DMS 273 treated with DMSO at 0.1 percent for 48 hours (cell line): ENCODE measurements at places on chromosomes 12 and 14.

DNA sequence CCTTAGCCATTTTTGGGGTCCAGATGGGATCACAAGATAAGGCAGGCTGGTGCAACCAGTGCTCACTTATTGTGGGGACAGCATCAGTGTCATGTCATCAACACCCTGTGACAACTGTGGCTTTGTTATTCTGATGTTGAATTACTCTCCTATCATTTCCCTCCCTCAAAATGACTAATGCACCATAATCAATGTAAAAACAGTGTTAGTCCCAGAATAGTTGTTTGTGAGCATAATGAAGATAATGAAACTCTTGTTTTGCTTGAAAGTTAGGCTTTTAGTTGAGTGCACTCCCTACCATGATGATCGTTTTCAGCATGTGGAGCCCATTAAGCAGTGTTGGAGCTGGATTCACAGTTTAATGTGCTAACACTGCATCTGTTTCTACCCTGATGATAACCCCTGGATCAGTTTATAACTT is 151.4 kb downstream of the TMTC2 start:
- DNase-seq: no peak

- DNase-seq: no peak
Measured at GRCh38 chr14:34361504-34362011, 100.5 kb downstream of the SPTSSA start.

DNA sequence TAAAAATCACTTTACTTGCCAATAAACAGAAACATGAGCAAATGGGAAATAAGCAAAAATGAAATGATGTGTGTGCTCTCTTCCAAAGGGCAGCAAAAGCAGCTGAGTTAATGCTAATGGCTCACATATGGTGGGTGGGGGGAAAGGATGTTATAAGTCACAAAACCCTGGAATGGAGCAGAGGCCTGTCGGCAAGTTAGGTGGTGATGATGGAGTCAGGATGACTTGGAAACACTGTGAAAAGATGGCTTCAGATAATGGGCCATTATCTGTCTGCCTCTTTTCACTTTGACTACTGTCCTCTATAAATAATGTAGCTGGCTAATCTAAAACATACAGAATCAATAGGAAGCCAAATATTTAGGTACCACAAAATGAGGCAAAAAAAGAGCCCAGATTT is 228.7 kb downstream of the APAF1 start:
- no peak for DNase-seq

DNA sequence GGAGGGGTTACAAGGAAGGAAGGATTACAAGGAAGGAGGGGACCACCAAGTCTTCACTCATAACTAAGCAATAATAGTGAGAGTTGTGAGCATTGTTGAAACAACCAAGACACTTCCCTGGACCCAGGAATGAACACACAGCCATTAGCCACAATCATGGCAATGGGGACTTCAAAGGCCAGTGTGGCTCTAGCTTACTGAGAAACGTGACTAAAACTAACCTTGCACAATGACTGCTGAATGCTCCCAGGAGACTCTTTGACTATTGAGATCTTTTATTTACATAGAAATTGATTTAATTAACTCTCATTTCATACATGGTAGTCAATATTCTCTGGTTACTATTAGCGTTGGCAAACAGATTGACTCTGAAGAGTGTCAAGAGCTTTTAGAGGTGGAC is 263.0 kb upstream of the SOX5 start:
- DNase-seq: no peak

DNA sequence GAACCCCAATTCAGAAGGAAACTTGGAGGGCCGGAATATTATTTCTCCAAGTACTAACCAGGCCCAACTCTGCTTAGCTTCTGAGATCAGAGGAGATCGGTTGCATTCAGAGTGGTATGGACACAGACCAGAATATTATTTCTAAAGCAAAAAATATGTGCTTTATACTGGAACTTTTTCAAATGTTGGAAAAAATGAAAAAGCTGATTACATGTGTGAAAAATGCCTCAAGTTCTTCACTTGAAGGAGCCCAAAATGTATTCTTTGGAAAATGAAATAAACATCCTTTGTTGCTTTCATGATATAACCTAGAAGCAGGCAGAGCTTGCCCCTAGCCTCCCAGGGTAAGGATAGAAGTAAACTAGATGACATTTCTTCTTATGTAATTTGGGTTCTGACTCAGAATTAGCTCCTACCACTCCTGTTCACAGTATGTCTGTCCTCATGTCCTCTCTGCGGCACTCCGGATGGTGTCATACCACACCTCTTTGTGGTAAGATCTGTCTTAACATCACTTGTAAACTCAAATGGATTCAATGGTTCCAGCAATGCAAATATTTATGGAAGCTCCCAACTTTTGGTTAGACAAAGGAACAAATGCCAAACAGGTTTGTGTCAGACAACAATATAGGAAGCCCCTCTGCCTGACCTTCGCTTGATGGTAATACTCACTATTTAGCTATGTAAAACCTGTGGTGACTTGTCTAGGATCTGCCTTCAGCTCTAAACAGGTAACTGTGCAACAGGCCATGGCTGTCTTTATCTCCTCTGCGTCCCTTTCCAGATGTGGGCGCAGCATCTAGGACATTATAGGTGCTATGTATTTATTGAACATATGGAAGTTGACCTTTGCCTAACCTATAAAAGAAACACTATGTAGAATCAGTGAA is 178.5 kb downstream of the SSPN start:
- no peak for DNase-seq

DNA sequence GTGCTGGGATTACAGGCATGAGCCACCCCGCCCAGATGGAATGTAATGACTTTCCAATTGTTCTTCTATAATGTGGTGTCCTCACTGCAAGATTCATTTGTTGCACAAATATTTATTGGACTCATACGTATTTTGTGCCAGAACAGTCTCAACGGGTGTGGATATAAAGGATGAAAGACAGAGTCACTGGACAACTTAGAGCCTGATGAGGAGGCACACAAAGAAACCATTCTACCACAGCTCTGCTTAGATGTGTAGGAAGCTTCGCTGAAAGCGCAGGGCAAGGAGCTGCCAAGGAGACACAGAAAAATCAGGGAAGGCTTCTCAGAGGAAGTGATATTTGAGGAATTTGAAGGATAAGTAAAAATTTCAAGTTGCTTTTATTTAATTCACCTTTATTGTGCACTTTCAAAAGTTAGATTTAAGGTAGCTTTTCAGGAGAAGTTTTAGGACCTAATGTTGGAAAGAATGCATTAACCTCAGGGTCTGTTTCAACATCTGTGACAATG is 41.6 kb upstream of the STON2 start:
- DNase-seq: no peak

GRCh38 chr14:104364830-104365229 is 214.7 kb upstream of the C14orf180 start:
- peak; percentile 74 for DNase-seq

- DNase-seq: no peak
Measured at GRCh38 chr12:9731393-9731792, 1.5 kb downstream of the CLECL1 start.

- no peak for DNase-seq
Measured at GRCh38 chr12:113071135-113072112, 14.9 kb downstream of the DTX1 start.

DNA sequence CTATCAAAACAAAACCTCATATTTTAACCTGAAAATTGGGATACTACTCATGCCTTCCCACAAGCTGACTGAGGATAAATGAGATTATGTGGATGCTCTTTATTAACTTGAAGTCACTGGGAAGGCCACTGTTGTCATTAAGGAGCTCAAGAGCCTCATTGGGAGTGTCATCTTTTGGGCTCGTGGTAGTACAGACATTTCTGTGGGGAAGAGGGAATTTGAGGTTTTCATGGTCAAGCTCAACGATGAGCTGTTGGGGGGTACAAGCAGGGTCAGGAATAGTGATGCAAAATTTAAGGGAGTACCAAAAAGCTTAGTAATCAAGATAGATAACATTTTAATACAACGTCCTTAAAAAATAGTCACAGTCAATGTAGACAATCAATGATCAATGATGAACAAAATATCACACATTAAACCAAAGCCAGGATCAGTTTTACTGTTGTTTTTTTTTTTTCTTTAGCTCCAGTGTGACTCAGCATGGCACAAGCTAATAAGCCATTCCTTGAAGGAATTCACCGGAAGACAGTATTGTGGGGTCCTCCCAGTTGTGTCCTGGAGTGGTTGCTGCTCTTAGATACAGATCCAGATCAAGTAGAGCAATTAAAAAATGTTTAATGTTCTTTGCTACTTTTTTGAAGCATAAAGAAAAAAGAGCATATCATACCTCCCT is 130.9 kb downstream of the C12orf75 start:
- no peak for DNase-seq

GRCh38 chr12:113766879-113767878 is 198.9 kb downstream of the RBM19 start:
- no peak for DNase-seq

DNA sequence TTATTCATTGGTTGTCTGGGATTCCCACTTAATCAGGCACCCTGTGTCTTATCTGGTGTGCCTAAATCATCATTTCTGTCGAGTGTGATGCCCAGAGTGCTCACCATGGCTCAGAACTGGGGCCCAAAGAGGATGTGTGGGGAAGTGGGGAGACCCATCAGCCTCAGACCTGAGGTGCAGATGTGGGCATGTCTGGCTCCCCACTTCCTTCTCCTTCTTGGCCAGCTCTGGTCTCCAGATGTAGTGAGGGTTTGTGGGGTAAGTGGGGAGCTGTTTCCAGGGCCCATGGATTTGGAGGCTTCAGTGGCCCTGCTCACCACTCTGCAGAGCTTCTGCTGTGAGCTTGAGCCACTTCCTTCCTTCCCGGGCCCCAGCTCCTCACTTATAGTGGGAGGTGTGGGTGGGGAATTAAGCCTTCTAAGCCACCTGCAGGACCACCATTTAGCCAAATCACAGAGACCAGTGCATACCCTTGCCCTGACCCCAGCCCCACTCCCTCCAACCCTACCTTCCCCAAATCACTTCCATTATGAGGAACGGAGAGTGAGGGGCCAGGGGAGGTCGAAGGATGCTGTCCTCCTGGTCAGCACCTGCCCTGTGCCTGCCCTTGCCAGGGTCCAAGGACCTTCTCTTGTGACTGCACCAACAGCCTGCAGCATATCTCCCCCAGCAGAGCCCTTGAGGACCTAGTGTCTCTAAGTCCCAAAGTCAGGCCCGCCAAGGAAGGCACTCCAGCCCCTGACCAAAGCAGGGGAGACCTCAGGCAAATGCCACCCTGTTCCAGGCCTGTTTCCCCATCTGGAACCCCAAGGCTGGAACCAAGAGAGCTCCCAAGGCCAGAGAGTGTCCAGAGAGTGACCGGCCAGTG is 278.2 kb upstream of the RTL1 start:
- DNase-seq: no peak

DNA sequence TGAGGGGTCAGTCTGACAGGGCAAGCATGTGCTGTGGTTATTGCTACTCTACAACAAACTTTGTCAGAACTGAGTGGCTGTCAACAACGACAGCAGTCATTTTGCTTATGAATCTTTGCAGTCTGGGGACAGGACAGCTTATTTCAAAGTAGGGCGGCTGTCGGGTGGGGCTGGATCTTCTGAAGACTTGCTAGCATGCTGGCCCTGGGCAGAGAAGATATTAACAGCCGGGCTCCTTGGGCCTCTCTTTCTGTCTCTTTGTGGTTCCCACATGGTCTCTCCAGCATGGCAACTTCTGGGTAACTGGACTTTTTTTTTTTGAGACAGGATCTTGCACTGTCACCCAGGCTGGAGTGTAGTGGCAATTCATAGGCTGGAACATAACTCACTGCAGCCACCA is 33.9 kb upstream of the ALDH2 start:
- no peak for DNase-seq

DNA sequence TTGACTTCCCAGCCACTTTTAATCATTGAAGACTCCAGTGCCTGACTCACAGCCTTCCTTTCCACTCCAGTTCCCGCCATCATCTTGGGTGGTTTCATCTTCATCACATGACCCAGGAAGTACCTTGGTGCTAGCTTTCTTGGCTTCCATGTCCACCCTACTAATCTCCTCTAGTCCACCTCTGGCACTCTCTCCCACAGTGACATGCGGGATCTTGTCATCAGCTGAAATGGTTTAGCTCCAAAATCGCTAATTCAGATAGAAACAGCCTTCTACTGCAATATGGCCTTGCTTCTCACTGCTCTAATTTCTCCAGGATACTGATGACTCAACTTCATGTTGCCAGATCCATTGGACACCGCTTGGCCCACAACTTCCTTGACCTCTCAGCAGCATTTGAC is 24.5 kb downstream of the WDR20 start:
- no peak for DNase-seq

DNA sequence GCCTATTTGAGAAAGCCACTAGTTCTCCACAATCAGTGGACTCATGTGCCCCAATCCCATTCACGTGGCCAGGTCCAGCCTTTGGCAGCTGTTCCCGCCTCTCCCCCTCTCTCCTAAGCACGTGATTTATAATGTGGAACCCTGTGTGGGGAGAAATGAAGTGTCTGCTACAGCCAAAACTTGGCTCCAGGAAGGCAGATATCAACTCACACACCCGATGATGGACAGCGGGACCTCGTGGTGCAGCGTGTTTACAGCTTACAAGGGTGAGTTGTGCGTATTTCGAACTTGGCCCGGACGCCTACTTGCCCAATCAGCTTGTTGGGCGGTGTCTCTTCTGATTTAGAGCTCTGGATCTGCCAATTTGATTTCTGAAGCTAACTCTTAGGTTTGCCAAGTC is 38.1 kb upstream of the FAM181A start:
- no peak for DNase-seq

- no peak for DNase-seq
Measured at GRCh38 chr12:67994046-67994445, 4.8 kb downstream of the IFNG-AS1 start.

DNA sequence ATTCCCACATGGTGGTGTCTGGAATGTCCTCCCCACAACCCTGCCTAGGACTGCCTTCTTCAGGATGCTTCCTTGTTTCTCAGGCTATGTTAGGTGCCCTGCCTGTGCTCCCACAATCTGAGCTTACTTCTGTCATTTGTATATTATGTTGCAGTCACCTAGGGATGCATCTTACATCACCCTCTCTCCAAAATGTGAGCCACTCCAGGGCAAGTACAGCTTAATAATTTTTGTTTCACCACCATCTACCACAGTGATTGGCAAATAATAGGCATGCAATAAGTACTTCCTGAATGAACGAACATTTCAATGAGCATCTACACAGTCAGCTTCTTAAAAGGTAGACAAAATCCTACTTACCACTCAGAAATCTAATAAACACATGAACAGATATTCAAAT is 37.6 kb downstream of the ZFYVE26 start:
- no peak for DNase-seq

DNA sequence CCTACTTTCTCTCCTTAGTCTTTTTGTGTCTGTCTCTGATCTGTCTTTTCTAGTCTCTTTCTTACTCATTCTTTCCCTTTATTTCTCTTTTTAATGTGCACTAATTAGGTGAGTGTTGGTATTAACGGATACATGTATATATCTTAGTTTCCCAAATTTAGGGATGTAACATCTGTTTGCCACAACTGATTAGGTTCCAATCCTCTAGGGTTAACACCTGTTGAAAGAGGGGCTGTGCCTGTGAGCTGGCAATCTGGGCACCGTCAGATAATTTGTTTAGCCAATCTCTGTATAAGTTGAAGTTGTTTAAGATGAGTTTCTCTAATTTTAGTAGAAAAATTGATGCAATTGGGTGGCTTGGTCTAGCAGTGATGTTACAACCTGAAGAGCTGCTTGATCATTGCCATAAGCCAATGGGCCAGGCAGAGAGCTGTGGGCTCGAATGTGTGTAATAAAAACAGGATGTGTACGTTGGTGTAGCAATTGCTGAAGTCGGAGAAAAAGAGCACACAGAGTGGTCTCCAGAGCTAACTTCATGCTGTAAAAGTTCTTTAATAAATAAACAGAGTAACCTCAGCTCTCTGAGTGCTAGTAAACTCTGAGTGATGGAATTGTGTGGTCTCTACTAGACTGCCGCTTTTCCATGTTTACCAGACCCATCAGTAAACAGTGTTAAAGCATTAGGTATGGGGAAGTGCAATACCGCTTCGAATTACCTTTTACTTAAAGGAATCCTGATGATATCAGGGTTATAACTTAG is 18.3 kb upstream of the LYZ start:
- no peak for DNase-seq
